ENCODE measurements at places on chromosomes 3 and 15.

- no peak for DNase-seq
Observed at GRCh38 chr15:60858511-60859070, 370.5 kb downstream of the RORA start.

GRCh38 chr3:186333256-186333655, 28.8 kb downstream of the DGKG start:
- no peak for DNase-seq

- no peak for DNase-seq
Observed at GRCh38 chr15:33624439-33624838, 313.7 kb downstream of the RYR3 start.

DNA sequence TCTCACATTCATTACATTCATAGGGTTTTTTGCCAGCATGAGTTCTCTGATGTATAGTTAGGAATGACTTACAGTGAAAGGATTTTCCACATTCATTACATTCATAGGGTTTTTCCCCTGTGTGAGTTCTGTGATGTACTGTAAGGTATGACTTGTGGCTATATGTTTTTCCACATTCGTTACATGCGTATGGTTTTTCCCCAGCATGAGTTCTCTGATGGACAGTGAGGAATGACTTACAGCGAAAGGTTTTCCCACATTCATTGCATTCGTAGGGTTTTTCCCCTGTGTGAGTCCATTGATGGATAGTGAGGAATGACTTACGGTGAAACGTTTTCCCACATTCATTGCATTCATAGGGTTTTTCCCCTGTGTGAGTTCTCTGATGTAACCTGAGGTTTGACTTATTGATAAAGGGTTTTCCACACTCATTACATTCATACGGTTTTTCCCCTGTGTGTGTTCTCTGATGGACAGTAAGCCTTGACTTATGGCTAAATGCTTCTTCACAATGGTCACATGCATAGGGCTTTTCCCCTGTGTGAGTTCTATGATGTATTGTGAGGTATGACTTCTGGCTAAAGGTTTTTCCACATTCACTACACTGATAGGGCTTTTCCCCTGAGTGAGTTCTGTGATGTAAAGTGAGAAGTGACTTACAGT, 47.4 kb downstream of the ZNF717 start:
- DNase-seq: no peak

- no peak for DNase-seq
Observed at GRCh38 chr3:20320489-20320888, 134.5 kb upstream of the SGO1 start.

DNA sequence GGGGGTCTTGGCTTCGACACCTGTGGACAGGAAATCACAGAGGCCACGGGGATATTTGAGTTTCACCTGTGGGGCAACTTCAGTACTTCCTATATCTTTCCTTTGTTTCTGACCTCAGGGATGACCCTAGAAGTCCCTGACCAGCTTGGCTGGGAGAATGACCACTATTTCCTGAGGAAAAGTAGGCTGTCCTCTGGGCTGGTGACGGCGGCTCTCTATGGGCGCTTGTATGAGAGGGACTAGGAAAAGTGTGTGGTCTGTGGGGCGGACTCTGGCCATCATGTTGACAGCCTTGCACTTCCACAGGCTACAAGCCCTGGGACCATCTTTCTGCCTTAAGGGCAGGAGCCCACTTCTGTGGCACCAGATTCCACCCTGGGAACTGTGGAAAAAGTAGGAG, 43.7 kb downstream of the BTD start:
- DNase-seq: no peak

DNA sequence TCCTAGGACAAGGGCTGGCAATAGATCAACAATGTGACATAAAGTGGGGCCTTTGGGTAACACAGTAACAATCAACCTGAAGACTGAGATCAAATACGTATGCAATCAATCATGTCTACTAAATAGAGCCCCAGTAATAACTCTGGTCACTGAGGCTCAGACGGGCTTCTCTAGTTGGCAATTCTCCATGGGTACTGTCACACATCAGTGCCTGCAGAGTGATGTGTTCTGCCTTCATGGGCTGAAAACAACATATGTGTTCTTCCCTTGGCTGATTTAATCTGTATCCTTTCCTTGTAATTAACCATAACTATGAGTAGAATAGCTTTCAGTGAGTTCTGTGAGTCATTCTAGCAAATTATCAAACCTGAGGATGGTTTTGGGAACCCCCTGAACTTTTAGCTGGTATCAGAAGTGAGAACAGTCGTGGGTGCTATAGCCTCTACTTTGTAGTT, 113.6 kb downstream of the TMCO5A start:
- peak; percentile 28 for DNase-seq

- no peak for DNase-seq
Observed at GRCh38 chr15:68196445-68197169, 8.5 kb downstream of the CALML4 start.

DNA sequence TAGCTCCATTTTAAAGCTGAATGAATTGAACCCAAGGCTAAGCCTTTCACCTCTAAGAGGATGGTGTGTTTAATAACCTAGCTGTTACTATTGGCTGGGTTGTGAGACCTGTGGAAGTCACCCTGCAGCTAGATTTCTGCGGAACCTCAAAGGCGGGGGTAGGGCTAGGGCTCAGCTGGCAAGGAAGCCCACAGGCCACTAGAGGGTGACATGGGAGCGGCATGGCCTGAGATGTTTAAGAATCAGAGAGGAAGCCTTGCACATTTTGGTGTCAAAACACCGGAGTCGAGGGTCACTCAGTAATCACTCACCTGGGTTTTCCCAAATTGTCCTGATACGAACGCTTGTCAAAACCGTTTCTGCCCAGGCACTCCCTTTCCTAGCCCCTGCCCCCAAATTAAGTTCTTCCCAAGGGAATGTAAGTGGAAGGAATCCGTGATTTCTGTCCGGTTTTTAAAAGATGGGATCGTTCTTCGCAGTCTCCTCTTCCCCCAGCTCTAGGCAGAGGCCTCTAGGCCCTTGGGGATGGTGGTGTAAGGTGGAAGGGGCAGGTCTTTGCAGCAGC, 3.8 kb upstream of the ACAD9 start:
- DNase-seq: peak; percentile 69

GRCh38 chr3:123809597-123809996, 74.5 kb downstream of the MYLK start:
- no peak for DNase-seq

DNA sequence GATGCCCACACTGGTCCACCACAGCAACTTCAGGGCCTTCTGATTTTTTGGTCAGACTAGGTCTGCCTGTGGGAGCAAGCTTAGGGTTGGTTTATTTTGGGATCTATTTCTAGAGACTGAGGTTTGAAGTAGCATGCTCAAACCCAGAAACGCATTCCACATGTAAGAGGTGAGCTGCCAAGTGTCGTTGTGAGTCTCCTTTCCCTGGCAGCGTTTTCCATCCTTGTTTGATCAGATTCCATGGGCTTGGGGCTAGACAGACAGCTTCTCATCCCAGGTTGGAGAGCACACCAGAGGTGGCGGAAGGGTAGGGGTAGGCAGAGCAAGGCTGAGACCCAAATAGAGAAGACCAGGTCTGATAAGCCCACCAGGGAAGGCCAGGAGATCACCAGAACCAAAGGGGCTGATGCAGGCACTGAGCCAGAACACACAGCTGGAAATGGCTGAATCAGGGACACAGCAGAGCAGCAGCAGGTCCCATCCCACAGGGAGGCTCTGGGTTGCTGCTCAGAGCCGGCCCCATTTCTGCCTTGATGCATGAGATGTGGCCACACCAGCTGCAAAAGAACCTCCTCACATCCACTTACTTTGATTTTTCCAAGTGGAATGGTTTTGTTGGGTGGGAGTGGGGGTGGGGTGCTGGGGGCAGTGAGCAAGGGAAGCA, 186.8 kb downstream of the THSD4 start:
- no peak for DNase-seq
